ENCODE measurements at places on chromosomes 4 and X.

DNA sequence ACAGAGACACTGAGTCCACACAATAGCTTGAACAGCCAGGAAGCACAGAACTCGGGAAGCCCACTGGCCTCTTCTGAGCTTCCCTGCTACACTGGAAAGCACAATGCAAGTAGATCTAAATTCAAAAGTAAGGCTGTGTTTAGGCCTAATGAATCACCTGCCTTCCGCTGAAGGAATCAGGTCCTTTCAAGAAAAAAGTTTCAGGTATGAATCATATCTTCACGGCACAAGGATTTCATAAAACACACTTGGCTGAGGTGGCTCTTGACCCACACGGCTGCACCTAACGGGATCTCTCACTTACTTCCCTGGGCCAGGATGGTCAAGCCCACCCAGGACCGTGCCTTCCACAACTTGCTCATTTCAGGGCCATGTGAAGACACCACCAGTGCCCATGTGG, 59.3 kb downstream of the IRF2 start:
- DNase-seq = no peak

DNA sequence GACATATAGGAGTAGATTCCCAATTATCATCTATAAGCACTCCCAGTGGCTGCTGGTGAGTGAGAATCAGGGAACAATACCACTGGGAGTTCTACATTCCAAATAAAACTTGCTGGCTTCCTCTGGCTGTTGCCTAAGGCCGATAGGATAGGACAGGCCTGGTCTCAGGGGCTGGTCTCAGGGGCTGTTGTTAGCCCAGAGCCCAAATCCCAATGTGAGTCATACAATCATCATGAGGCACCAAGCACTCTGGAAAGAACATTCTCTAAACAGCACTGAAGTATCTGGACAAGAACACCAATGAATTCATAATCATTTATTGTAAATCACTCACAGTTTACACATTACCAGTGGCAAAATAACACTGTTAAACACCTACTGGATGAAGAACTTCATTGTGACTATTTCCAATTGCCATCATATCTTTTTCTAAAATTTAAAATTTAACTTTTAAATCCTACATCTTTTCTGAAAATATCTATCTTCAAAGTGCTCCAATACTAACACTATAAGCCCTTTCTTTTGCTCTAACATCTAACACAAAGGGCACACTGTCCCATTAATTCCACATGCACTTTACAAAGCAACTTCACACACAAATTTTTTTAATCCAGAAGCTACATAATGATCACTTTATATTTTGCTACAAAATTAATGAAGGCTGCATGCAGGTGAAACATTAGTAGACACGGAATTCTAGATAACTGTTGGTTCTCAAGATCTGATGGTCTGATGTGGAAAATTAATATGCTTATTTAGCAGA, 67.6 kb upstream of the TMEM150C start:
- DNase-seq = no peak

DNA sequence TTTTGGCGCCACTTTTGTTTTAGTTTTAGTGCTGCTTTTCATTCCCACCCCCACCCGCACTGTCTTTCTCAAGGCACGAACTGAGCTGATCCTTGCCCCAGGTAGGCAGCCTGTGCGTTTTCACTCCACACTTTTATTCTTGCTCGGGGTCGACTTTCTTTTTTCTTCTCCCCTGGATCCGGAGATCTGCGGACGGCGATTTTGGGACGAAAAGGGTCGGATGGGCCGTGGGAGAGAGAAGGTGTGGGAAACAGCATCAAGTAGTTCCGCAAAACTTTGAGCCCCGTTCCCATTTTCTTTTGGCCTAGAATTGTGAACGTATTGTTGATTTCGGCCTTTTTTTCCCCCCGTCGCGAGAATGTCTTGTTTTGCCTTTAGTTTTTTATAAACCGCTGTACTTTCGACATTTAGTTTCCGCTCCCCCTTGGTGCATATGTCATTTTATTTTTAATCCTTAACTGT, 531 bp downstream of the STAG2 start:
- no peak for DNase-seq

- DNase-seq = no peak
These were observed 536.9 kb downstream of the RAPGEF2 start for GRCh38 chr4:159639671-159640323.

DNA sequence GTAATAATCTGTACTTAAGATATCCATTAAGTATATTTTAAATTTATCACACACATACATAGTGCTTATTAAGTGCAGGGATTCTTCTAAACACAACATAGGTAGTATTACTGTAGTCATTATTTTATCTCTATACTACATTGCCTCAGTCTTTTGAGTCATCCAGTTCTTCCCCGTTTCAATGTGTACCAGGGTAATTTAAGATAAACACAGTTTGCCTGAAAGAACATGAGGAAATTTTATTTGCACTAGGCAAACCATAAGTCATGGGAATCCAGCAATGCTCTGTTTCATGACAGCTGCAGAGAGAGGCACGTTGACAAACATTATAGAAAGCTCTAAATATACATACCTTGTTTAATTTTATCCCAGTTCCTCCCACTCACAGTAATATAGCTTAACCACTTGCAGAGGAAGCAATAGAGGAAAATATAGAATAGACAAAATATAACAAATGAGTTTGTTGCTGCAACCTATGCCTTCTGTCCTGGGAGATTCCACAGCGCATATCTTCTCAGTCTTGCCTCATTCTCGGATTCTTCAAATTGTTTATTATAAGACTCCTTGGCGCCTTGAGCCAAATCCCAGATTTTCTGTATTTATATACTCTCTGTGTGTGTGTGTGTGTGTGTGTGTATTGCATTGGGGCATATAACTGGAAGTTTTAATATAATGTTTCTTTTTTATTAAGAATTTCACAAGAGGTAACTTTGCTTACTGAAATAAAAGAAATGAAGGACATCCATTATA, 258.6 kb downstream of the FAM133A start:
- no peak for DNase-seq

DNA sequence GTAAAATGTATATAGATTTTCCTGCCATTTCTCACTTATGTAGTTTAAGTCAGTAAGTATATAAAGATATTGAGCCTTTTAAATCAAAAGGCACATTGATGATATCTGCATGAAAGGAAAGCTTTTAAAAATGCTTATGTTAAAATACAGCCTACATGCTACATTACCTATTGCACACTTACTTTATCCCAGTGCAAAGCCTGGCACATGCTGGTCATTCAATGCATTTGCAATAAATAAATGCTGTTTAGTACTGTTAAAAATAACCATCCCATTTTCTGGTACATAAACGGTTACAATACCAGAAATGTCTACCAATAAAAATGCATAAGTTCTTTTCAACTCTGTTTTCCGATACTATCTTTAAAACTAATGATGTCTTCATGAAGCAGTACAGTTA, 22.1 kb upstream of the SPATA4 start:
- DNase-seq = no peak

DNA sequence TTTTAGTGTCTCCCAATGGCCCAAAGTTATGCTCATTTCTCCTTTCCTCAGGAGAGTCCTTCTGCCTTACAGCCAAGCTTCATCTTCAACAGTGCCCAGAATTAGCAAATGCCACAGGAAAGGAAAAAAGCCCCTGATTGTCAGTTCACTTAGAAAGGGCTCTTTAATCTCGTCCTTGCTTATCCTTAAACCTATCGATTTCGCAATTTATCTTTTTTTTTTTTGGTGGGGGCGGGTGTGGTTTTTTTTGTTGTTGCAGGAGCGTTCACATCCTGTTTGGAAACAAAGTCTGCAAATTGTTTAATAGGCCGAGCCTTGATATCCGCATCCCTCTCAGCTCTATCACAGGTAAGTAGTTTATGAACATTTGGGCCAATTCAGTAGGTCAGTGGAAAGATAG, 20.2 kb downstream of the TRPC5OS start:
- DNase-seq = no peak

Measured in HFF-Myc (cell line).